Stimulated activated CD8-positive, alpha-beta memory T cell treated with anti-CD3 and anti-CD28 coated beads, Interleukin-7, amount 100 ng/mL, for 1 hour (primary cell): ENCODE measurements at places on chromosomes 12 and 14.

- DNase-seq: no peak
Measured at GRCh38 chr12:124218243-124218560, 76.7 kb upstream of the RFLNA start.

DNA sequence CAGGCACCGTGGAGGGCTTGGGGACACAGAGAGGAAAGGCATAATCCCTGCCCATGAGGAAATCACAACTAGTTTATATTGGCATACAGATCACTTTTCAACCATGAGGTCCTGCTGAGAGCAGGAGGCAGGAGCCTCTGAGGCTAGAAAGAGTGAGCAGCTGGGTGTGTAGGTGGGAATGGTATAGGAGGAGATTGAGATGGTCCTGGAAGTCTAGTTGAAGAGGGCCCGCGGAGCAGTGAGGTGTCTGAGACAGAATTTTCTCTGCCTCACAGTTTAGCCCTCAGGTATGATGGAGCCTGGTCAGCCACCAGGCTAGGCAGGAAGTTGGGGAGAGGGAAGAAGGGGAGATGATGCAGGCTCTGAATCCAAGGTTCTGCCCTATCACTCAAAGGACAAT lies 54.7 kb upstream of the JDP2 start:
- DNase-seq: no peak

GRCh38 chr12:117567644-117568216 lies 206.3 kb upstream of the NOS1 start:
- DNase-seq: no peak

DNA sequence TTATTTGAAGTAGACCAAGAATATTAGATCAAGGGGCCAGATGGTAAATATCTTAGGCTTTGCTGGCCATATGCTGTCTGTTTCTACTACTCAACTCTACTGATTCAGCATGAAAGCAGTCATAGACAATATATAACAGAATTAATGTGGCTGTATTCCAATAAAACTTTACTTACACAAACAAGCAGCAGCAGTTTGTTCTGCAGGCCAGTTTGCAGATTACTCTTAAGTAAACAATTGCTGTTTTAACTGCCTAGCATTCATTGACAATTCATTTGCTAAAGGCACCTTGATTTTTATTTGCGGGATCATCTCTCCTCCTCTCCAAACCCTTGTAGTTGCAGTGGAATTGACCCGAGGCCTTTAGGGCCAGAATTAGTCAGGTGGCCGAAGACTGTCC lies 94.1 kb upstream of the GARIN6 start:
- DNase-seq: no peak

- no peak for DNase-seq
Measured at GRCh38 chr14:69957986-69958385, 78.8 kb downstream of the SMOC1 start.

DNA sequence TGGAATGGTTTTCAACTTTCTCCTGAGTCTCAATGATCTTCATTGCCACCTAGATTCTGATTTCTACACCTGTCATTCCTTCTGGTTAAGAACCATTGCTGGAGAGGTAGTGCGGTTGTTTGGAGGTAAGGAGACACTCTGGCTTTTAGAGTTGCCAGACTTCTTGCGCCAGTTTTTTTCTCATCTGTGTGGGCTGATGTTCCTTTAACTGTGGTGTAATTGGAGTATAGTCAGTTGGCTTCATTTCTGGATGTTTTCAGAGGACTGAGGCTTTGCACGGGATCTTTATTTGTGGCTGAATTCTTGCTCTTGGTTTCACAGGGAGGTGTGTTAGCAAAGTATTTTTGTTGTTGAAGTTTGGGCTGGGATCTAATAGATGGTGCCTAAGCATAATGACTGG lies 5.7 kb upstream of the CLEC4D start:
- no peak for DNase-seq

DNA sequence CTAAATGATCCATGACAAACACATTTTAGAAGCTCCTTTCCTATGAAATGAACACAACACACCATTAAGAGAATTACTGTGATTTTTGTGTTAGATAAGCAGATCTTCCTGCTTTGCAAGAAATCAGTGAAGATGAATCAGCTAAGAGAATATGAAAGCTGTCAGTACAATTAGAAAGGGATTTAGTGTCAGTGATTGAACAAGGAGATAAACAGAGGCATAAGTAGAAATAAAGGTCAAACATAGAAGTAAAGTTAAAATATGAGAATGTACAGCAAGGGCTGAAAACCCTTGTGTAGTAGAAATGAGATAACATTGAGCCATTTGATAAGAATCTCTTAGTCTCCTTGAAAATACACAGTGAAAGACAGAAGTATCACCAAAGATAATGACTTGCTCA lies 21.4 kb upstream of the SLC16A7 start:
- DNase-seq: no peak

GRCh38 chr12:42918443-42918842 lies 328.9 kb upstream of the PRICKLE1 start:
- DNase-seq: no peak
